ENCODE measurements at places on chromosomes 2 and 18.

DNA sequence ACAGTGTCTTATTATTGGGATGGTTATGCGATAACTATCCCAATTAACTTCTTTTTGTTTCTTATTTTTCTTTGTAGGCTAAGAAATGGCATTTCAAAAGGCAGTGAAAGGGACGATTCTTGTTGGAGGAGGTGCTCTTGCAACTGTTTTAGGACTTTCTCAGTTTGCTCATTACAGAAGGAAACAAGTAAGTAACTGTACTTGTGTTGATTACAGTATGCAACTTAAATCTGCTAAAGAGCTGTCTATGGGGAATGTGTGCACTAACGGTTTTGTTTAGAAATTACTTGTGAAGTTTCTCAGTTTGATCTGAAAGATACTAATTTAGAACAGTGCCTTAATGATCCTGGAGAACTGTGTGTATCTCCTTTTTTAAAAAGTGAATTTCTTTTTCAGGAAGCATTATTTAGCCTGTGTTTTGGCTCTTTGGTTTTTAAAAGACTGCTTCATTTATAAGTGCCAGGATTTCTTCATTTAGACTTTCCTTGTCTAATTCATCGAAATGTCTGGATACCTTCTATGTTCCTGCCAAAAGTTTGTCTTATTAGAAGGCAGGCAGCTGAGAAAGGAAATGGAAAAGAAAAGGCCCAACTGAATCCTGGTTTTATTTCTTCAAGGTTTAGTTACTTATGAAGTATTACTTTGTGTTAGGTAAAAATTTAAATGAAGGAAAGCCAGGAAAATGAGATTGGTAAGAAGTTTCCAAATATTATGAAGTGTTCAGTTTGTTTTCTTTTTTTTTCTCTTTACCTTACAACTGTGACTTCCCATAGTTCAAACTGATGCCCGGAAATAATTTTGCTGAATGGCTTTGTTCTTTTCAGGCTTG lies 40.1 kb downstream of the GPD2 start:
- no peak for DNase-seq

DNA sequence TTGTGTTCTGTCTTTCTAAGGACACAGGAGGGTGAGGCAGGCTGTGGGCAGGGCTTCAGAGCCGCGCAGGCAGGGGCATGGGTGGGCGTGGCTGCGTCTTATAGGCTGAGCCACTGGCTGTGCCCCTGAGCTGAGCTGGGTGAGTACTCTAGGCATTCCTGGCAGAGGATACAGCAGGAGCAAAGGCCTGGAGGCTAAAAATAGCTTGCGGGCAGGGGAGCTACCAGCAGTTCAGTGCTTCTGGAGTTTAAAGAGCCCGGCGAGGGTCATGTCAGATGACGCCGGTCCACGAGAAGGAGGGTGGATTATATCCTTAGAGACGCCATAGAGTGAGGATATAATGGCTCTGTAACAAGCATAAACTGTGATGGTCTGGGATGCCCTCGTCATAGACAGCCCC lies 31.5 kb upstream of the PDIA6 start:
- DNase-seq, result peak; percentile 83

- no peak for DNase-seq
These were observed 1.2 kb upstream of the PRELID3A start for GRCh38 chr18:12406371-12407111.

DNA sequence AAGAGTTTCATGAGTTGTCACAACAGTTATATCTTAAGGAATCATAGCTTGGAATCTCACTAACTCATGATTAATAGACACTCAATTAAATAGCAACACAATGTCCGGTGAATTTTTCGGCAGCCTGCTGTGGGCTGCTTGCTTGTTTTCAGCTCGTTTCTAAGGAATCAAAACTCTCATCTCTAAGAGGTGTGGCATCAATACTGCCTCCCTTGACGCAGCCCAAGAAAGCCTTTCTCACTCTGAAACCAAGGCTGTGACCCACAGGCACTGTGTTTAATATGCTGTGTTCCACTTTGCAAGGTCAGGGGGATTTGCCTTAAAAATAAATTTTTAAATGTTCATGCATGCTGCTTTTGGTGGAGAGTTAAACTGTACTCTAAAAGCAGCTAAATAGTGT lies 5.4 kb downstream of the DCC start:
- DNase-seq, result no peak

- DNase-seq, result no peak
These were observed 69.3 kb upstream of the SLC16A14 start for GRCh38 chr2:230137902-230138539.

All from right lobe of liver (tissue), 6 donors.